ENCODE measurements at places on chromosomes 16 and 17.

GRCh38 chr16:10205688-10206087 lies 23.5 kb upstream of the GRIN2A start:
- no peak overlapping the region for H3K4me3 ChIP-seq
- H3K27me3 ChIP-seq = peaks cover 46% of the 10 kb centered on the region
- H3K4me1 ChIP-seq = no peaks in the 10 kb centered on the region
- H3K27ac ChIP-seq = no peak overlapping the region
- no peak for DNase-seq

- H3K27me3 ChIP-seq = no peaks in the 10 kb centered on the region
- H3K4me1 ChIP-seq = peaks cover 26% of the 10 kb centered on the region
- H3K36me3 ChIP-seq = peaks cover 3% of the 10 kb centered on the region
- H3K27ac ChIP-seq = peak overlapping the region; percentile 29
- H3K4me3 ChIP-seq = no peak overlapping the region
These were observed 21.8 kb downstream of the GSE1 start for GRCh38 chr16:85634747-85635544.

GRCh38 chr17:6473128-6473767 lies 29.0 kb downstream of the PIMREG start:
- no peaks in the 10 kb centered on the region for H3K36me3 ChIP-seq
- no peaks in the 10 kb centered on the region for H3K4me1 ChIP-seq
- no peak overlapping the region for H3K4me3 ChIP-seq
- H3K27me3 ChIP-seq = no peaks in the 10 kb centered on the region
- H3K27ac ChIP-seq = no peak overlapping the region

DNA sequence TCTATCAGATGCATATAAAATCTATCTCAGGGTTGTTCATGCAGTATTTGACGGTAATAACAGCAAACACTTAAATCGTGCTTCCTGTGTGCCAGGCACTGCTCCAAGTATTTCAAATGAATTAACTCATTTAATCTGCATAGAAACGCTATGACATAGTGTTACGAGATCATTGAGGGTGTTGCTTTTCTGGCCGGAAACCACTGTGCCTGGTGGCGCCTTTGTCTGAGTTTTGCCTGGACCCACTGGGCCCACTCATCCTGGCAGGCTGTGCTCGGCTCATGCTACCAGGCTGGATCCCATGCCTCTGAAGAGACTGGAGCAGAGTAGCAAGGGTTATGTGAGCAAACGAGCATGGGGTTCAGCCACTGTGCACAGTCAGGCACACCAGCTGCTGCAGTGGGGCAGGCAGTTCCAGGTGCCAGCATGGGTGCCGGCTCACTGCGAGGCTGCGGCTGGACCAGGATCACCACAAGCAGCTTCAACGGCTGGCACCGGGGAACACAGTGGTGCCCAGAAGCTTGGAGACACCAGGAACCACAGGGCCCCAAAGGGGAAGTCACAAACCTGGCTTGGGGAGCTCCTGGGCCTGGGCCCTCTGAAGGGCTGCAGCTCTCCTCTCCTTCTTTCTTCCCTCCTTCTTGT lies 45.9 kb upstream of the CLEC19A start:
- no peaks in the 10 kb centered on the region for H3K4me1 ChIP-seq
- H3K36me3 ChIP-seq = no peaks in the 10 kb centered on the region
- DNase-seq = no peak
- no peak overlapping the region for H3K4me3 ChIP-seq
- H3K27ac ChIP-seq = no peak overlapping the region

- no peak overlapping the region for H3K27ac ChIP-seq
- peaks cover 47% of the 10 kb centered on the region for H3K4me1 ChIP-seq
- H3K4me3 ChIP-seq = no peak overlapping the region
- DNase-seq = no peak
- no peaks in the 10 kb centered on the region for H3K27me3 ChIP-seq
These were observed 7.6 kb downstream of the HDAC5 start for GRCh38 chr17:44115585-44116415.

DNA sequence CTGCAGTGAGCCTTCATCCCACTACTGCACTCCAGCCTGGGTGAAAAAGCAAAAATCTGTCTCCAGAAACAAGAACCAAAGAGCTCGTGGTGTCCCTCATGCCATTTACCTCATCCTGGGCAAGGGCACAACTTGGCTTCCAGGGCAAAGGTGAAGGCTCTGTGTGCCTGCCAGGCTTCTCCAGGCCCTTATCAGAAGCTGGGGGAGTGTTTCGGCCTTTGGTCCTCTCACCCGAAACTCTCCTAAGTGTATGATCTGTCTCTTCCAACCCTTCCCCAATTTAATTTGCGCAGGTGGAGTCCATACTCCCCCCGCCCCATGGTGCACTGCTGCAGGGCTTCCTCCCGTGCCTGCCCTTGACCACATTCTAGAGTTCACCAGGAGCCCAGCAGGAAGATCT lies 1.1 kb downstream of the CES2 start:
- peaks cover 37% of the 10 kb centered on the region for H3K36me3 ChIP-seq
- peak overlapping the region; percentile 57 for H3K4me3 ChIP-seq
- H3K27ac ChIP-seq = peak overlapping the region; percentile 67
- no peak for DNase-seq
- H3K27me3 ChIP-seq = no peaks in the 10 kb centered on the region
- peaks cover 57% of the 10 kb centered on the region for H3K4me1 ChIP-seq

DNA sequence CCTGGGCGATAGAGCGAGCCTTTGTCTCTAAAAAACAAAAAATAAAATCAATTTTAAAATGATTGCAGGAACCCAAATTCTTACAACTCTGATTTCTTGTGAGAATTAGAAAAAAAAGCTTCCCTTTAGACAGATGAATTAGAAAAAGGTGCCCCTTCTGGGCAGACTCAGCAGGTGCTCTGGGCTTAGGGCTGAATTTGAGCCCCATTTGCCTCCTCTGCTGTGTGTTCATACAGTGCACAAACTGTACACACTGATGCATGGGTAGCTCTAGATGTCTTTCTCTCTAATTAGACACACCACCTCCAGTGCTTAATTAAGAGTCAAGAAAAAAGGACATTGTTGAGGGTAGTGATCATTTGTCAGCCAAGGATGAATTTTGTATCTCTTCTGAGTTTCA lies 38.5 kb upstream of the NOL11 start:
- no peak overlapping the region for H3K4me3 ChIP-seq
- H3K27ac ChIP-seq = peak overlapping the region; percentile 61
- no peak for DNase-seq
- H3K36me3 ChIP-seq = peaks cover 61% of the 10 kb centered on the region
- no peaks in the 10 kb centered on the region for H3K4me1 ChIP-seq

DNA sequence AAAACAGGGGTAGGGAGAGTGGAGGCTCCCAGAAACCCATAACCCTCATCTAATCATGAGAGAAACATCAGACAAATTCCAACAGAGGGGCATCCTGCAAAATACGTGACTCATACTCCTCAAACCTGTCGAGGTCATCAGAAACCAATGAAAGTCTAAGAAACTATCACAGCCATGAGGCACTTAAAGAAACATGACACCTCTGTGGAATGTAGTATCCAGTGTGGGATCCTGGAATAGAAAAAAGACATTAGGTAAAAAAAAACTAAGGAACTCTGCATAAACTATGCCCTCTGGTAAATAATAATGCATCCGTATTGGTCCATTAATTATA lies 16.4 kb downstream of the CDH5 start:
- no peaks in the 10 kb centered on the region for H3K36me3 ChIP-seq
- no peak overlapping the region for H3K27ac ChIP-seq
- no peak overlapping the region for H3K4me3 ChIP-seq
- no peak for DNase-seq

- H3K27me3 ChIP-seq = no peaks in the 10 kb centered on the region
- peak within 1 kb of the TSS; percentile 86 for H3K4me3 ChIP-seq
- H3K36me3 ChIP-seq = peaks cover 20% of the 10 kb centered on the region
- H3K4me1 ChIP-seq = peaks cover 33% of the 10 kb centered on the region
These were observed at the start of gene CTCF for GRCh38 chr16:67562526-67562917. TSS of gene CTCF (plus strand) at chr16:67562526. CDS start at chr16:67610833, 48,307 bp downstream.

DNA sequence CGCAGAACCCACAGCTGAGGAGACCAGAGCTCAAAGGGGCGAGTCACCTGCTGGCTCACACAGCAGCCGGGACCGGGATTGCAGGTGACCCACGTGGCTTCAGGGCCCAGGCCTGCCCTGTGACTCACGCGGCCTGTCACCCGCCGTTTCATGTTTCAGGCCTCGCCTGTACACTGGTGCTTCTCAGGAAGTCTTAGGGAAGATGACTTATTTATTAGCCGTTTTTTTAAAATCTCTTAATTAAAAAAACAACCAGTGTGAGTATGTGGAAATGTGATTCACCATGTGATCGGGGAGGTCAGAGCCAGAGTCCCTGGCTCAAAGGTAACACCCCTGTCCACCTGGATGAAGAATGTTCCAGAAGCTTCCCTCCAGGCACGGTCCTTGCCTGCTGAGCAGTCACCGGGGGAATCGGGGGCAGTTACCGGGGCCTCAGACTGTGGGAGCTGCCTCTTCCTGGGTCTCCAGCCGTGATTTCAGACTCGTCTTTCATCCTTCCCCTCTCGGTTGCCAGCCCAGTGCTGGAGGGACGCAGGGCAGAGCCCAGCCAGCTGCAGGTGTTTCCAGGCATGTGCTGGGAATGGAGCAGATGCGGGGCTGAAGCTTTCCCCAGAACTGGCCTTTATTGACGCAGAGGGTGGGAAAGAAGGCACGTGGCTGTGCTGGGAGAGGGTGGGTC lies 49.3 kb downstream of the CMIP start:
- H3K4me1 ChIP-seq = peaks cover 38% of the 10 kb centered on the region
- no peak overlapping the region for H3K4me3 ChIP-seq

All from effector memory CD8-positive, alpha-beta T cell (primary cell).